K562 (cell line): ENCODE measurements at places on chromosomes 6 and 20. TPM values are rescaled to one million over a fixed set of nuclear protein-coding genes. Genes with fewer than 3 reads are reported as not detected.

DNA sequence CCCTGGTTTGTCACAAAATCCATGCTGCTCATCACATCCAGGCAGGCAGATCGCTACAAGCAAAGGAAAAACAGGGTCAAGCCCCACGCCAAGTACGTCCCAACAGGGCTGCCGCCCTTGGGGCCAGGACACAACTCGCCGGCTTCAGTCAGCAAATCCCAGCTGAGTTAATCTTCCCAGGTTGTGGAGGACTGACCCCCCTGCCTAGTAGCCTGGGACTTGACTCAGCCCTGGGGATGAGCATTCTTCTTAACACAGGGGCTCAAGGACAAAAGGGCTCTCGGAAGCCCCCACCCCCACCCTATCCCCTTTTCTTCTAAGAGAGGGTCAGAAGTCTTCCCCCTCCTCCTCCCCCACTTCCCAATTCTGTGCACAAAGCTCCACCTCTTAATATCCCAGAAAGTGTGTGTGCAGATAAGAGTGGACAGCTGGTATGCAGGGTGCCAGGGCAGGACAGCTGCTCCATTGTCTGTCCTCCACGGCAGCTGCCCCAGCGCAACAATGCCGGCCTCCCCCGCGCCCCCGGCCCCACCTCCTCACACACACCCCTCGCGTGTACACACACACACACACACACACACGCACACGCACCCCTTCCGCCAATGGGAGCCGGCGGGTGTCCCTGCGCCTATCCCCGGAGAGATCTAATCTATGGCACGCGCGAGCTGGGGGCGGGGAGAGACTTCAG, 4.5 kb downstream of the DLL1 start:
- peak; percentile 76 for DNase-seq
- no peak overlapping the region for H3K4me3 ChIP-seq
- H3K36me3 ChIP-seq: no peaks in the 10 kb centered on the region
- peaks cover 48% of the 10 kb centered on the region for H3K4me1 ChIP-seq
- peaks cover 66% of the 10 kb centered on the region for H3K27me3 ChIP-seq

DNA sequence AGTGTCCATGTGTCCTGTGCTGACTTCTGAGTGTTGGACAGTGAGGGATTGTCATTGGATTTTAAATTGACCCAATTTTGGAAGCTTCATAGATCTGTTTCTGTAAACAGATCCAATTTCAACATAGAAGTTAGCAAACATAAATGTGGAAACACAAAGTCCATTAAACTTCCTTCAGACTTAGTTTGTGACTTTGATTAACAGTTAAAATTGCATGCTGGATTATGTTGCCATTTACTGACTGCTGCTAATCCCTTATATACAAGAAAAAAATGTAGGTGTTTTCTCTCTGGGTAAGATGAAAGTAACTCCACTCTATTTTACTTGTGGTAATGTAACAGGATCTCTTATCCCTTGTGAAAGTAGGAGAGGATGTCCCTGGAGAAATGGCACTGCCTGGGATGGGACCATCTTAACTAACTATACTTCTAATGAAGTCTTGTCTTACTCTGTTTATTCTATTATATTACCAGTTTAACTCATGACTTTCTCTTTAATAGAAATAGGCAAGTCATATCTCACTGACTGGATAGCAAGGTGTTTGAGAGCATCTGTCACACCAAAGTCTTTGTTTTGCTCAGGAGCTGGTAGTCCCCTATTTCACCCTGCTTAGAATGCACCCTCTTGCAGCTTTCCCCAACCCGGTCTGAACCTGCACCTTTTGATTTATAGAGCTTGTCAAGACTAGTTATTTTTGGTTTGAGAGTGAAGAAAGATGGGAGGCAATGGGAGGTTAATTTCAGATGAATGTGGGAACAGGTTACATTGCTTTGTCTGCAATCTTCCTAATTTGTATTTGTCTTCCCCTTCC, 7.2 kb downstream of the TPX2 start:
- H3K36me3 ChIP-seq: peaks cover 77% of the 10 kb centered on the region
- H3K4me3 ChIP-seq: no peak overlapping the region
- H3K27ac ChIP-seq: no peak overlapping the region
- DNase-seq: no peak
- H3K27me3 ChIP-seq: no peaks in the 10 kb centered on the region

DNA sequence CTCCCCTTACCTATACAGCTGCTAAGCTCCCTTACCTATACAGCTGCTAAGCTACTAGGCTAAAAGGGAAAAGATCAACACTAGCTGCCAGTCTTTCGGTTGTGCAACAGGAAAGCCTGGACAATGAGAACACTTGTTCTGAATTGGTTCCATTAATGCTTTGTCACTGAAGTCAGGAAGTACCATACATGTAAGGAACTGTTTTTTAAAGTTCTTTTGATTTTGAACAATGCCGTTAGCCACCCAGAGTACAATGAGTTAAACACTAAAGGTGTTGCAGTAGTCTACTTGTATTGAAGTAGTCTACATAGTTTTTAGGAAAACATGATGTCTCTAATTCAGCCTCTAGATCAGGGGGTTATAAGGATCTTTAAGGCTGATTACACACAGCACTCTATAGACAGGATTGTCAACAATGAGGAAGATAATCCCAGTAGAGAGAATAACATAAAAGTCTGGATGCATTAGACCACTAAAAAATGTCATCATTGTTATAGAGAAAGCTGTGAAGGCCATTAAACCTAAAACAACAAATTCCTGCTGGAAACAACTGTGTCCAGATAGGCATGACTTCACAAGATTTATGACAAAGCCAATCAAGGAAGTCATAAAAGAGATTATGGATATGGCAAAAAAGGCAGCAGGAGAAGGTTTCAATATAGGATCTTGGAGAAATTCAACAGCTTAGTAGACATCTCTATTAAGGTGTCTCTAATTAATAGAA, 306.3 kb downstream of the PHF3 start:
- no peaks in the 10 kb centered on the region for H3K4me1 ChIP-seq
- H3K36me3 ChIP-seq: no peaks in the 10 kb centered on the region
- no peak for DNase-seq
- H3K27me3 ChIP-seq: no peaks in the 10 kb centered on the region
- H3K4me3 ChIP-seq: no peak overlapping the region

GRCh38 chr6:149164199-149164750, 153.2 kb upstream of the TAB2 start:
- H3K27ac ChIP-seq: no peak overlapping the region
- no peak overlapping the region for H3K4me3 ChIP-seq
- H3K4me1 ChIP-seq: peaks cover 3% of the 10 kb centered on the region; the same call in 1 of the 2 replicates
- no peak for DNase-seq
- no peaks in the 10 kb centered on the region; the same call in 1 of the 2 replicates for H3K27me3 ChIP-seq

DNA sequence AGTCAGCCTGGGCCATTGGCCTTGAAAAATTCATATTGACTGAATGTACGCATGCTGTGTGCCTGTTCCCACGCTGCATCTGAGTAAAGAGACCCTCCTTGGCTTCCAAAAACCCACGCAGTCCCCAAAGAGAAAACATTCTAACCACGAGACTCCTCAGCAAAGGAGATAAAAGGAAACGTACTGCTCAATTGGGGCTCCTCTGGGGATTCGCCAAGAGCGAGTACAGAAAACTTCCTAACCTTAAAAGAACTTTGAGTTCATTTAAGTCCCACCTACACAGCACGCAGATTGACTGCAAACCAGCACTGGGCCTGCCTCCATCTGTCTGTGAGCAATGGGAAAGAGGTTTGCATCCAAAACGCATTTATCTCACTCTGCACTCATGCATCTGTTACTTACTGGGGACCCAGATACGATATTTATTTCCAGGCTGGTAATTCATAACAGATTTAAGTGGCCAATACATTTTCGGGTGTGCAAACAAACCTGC, 505.9 kb upstream of the CHD6 start:
- no peak overlapping the region for H3K4me3 ChIP-seq
- H3K36me3 ChIP-seq: no peaks in the 10 kb centered on the region
- no peak overlapping the region for H3K27ac ChIP-seq

DNA sequence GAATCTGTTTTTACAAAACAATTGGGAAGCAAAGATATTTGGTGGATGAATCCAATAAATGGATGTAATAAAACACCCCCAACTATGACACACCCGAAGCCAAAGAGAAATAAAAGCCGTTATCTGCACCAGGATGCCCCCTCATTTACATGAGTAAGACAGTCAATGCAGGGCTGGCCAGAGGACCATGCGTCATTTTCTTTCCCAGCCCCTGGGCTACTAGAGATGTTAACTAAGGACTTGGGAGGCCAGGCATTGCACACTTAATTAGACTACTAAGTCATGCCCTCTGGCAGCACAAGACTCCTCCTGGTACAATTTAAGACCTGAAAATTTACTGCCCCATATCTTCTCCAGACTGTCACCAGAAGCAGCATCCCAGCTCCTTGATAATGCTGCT, 3.2 kb downstream of the LEMD2 start:
- peaks cover 1% of the 10 kb centered on the region; the same call in 1 of the 2 replicates for H3K27me3 ChIP-seq
- H3K27ac ChIP-seq: no peak overlapping the region
- H3K4me1 ChIP-seq: peaks cover 21% of the 10 kb centered on the region
- H3K4me3 ChIP-seq: no peak overlapping the region
- peaks cover 51% of the 10 kb centered on the region; the same call in 2 of the 3 replicates for H3K36me3 ChIP-seq
- DNase-seq: no peak

Gene TFAP2A
- total RNA-seq: 0.40 and 0.53 TPM in 2 replicates

Gene NKAPL
- total RNA-seq: not detected in 2 replicates
